ENCODE measurements at places on chromosomes 5 and 9. TPM values are rescaled to one million over a fixed set of nuclear protein-coding genes. Genes with fewer than 3 reads are reported as not detected.

- H3K27ac ChIP-seq, result no peak overlapping the region
- H3K4me1 ChIP-seq, result no peaks in the 10 kb centered on the region
- peak; percentile 11 for DNase-seq
- H3K36me3 ChIP-seq, result no peaks in the 10 kb centered on the region
- no peaks in the 10 kb centered on the region for H3K27me3 ChIP-seq
- H3K4me3 ChIP-seq, result no peak overlapping the region
Measured at GRCh38 chr5:139552893-139553575, 8.1 kb upstream of the UBE2D2 start.

DNA sequence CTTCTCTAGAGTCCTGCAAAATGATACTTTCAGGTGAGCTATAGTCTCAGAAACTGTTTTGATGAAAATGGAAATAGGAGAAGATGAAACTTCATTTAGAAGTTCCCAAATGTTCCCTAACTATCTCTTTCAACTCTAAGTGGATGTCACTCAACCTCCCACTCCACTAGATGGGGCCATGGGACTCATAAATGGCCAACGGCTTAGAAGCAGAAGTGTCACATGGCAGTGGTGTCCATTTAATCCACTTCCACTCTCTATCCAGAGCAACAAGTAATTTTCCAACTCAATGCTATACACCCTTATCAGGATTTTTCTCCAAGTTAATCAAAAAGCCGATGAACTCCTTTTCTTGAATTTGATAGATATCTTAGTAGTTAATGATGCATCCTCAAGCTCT, 295.7 kb downstream of the EDIL3 start:
- no peaks in the 10 kb centered on the region for H3K27me3 ChIP-seq
- no peak overlapping the region for H3K27ac ChIP-seq
- H3K4me1 ChIP-seq, result no peaks in the 10 kb centered on the region
- no peaks in the 10 kb centered on the region for H3K36me3 ChIP-seq

DNA sequence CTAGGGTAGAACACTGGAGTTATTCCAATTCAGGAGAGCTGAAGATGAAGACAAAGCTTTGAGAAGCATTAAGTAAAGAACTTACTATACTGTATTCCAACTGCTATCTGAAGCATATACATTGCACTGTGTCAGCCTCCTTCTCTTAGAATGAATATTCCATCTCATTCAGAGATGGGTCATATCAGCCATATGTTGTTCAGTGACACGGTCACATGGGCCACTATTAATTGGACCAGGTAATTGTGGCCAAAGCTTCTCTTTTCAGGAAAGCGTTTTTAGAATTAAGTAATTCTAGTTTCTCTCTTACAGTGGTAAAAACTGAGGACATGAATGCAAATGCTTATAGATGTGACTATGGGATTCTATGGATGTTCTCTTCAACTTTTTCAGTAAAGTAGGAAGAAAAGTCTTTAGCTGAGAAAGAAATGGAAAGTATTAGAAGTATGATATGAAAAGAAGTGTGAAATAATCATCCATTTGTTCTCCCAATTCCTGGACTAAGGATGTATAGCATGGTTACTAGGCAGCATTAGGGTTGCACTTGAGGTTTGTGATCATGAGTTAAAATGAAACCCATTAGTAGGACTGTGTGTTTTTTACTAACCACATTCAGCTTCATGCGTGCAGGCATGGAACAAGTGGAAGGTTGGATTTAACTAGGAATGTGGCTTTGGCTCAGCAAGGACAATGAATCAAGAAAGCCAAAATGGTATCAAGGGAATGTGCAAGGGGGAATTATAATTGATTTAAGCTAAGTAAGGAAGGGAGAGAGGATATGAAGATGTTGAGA, 40.9 kb downstream of the CETN3 start:
- H3K36me3 ChIP-seq, result no peaks in the 10 kb centered on the region
- no peaks in the 10 kb centered on the region for H3K4me1 ChIP-seq
- H3K27ac ChIP-seq, result no peak overlapping the region
- DNase-seq, result no peak
- H3K4me3 ChIP-seq, result no peak overlapping the region
- H3K27me3 ChIP-seq, result no peaks in the 10 kb centered on the region

DNA sequence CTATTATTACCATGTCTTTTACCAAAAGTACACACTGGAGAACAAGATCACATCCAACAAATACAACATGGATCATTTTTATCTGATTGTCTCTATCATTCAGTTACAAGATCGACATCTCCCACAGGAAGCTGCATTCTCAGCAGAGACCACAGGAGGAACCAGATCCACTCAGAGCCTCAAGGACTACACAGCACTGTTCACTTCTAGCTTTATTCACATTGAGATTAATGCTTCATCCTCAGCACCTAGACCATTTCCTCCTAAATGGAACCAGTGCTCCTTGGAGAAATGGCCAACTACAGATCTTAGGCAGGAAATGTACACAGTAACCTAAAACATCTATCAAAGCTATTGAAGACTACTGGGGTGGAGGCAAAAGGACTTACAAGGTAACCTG, 13.3 kb upstream of the C5orf15 start:
- H3K4me3 ChIP-seq, result no peak overlapping the region
- no peaks in the 10 kb centered on the region for H3K4me1 ChIP-seq
- peaks cover 95% of the 10 kb centered on the region for H3K36me3 ChIP-seq

- H3K27me3 ChIP-seq, result no peaks in the 10 kb centered on the region
- no peak overlapping the region for H3K27ac ChIP-seq
- H3K4me3 ChIP-seq, result no peak overlapping the region
- no peaks in the 10 kb centered on the region for H3K36me3 ChIP-seq
- no peak for DNase-seq
- peaks cover 17% of the 10 kb centered on the region for H3K4me1 ChIP-seq
Measured at GRCh38 chr5:156474251-156474650, 147.3 kb downstream of the SGCD start.

GADD45G gene
- total RNA-seq, result 19.8 TPM

- H3K4me3 ChIP-seq, result no peak overlapping the region
- no peak for DNase-seq
- no peaks in the 10 kb centered on the region for H3K4me1 ChIP-seq
- H3K27ac ChIP-seq, result no peak overlapping the region
- no peaks in the 10 kb centered on the region for H3K27me3 ChIP-seq
- H3K36me3 ChIP-seq, result no peaks in the 10 kb centered on the region
Measured at GRCh38 chr5:3835811-3836210, 240.2 kb downstream of the IRX1 start.
